ENCODE measurements at places on chromosomes 3 and 15.

- no peak for DNase-seq
These were observed 3.5 kb downstream of the CCK start for GRCh38 chr3:42262525-42262924.

DNA sequence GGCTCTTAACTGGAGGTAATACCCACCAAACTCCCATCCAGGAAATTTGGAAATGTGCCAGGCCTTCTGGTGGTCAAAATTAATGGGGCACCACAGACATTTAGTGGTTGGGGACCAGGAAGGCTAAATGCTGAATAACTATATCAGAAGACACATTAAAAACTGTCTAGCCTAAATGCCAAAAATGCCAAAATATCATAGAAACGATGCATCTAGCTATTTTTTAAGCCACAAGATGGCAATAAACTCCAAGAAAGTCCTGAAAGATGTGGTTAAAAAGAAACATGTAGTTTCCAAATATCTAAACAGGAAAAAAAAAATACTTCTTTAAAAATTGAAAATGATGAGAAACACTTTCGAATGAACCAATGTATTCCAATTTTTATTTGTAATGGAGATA, 19.9 kb downstream of the CCDC14 start:
- no peak for DNase-seq

DNA sequence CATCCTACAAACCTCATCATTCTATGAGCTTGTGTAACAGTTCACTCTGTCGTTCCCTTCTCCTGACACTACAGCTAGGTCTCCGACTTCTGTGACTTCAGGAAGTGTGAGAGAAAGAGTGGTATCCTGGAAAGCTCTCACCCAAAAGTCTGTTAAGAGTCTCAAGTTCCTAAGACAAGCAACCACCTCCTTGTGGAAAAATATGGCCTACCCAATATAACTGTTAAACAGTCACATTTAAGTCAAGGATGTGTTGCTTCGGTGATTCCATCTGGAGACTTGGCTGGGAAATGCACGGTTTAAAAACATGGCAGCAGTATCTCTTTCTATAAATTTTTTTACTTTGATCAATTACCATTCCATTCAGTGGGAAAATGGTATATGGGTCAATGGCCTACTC, 13.8 kb downstream of the FEZF2 start:
- DNase-seq = no peak

- DNase-seq = no peak
These were observed 103.3 kb downstream of the SNRK start for GRCh38 chr3:43389388-43390254.

DNA sequence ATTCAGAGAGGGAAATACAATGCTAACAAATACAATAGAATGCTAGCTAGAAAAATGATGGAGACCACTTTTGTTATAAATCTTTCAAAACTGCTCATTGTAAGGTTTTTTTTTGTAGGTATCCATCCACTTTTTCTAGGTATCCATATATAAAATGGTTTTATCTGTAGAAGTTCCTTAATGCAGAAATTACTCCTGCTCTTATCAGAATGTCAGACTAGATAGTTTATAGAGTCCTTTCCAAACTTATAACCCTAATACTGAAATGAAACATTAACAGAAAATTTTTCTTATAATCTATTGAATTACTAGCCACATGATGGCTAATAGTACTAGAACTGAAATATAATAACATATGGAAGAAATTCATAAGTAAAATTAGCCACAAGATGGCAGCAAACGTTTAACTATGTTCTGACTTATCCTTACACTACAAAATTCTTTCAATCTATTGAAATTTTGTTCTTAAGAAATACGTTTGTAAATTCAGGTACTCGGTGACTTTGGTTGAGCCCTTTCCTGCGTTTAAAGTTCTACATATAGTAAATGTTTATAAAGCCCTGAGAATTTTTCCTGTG, 58.5 kb downstream of the ECT2 start:
- peak; percentile 16 for DNase-seq

DNA sequence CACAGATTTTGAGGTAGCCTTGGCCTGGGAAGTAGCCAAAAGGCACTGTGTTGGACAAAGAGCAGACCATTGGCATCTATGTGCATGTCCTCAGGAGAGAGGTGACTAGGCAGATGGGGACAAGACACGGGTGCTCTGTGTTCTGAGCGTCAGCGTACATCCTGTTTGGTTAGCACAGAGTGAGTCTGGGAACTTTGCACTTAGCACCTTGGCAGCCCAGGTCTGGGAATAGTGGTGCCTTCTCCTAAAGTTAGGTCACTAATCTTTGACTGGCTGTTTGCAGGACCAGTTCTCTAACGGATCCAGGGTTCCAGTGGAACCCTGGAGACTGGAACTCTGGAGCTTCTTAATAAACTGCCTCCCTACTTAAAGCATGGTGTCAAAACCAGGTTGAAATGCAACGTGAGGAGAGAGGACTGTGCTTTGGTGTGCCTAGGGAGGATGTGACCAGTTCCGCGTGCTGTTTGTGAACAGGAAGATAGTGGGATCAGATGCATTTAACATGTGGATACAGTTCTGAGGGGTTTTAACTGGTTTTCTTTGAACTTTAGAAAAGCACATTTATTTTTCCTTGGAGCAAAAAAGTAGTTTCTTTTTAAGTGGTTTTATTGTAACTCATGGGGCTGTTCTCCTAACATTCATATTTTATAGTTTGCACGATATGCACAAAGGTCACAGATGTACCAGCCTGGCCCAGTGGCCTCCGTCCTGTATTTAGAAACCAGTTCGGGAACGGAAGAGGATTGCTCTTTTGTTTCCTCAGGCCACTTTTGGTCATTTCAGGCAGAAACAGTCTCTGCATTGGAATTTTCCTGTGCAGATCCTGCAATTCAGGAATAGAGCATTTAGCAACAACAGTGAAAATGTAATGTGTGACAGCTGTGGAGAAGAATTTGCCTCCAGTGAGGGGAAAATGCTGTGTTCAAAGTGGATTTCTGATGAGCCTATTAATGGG, 48.8 kb downstream of the ABHD2 start:
- DNase-seq = no peak
